Effector memory CD4-positive, alpha-beta T cell (primary cell): ENCODE measurements at places on chromosomes 13 and 19.
A peak's percentile ranks its signal among the peaks of the same experiment; 100 is the strongest.

- DNase-seq: no peak
Measured at GRCh38 chr13:60583196-60583888, 186.3 kb downstream of the TDRD3 start.

- DNase-seq: no peak
Measured at GRCh38 chr13:43787997-43788396, 1.2 kb upstream of the ENOX1 start.

GRCh38 chr13:35906636-35907035 lies 224.5 kb downstream of the DCLK1 start:
- no peak for DNase-seq

GRCh38 chr13:100836711-100837110 lies 162.1 kb upstream of the TMTC4 start:
- no peak for DNase-seq

- no peak for DNase-seq
Measured at GRCh38 chr13:97752961-97753668, 200.4 kb upstream of the IPO5 start.

GRCh38 chr19:919199-920050 lies 2.3 kb downstream of the KISS1R start:
- DNase-seq: no peak

DNA sequence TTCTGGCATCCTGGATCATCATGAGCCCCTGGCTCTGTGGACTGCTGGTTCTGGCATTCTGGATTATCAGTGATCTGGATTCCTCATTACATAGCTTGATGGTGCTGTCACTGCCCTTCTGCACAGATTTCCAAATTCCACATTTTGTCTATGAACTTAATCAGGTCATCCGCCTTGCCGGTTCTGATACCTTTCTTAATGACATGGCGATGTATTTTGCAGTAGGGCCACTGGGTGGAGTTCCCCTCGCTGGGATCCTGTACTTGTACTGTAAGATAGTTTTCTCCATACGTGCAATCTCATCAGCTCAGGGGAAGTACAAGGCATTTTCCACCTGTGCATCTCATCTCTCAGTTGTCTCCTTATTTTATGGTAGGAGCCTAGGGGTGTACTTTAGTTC lies 24.4 kb upstream of the OR7C2 start:
- DNase-seq: no peak

- DNase-seq: no peak
Measured at GRCh38 chr19:28351761-28352160, 861.2 kb downstream of the UQCRFS1 start.

DNA sequence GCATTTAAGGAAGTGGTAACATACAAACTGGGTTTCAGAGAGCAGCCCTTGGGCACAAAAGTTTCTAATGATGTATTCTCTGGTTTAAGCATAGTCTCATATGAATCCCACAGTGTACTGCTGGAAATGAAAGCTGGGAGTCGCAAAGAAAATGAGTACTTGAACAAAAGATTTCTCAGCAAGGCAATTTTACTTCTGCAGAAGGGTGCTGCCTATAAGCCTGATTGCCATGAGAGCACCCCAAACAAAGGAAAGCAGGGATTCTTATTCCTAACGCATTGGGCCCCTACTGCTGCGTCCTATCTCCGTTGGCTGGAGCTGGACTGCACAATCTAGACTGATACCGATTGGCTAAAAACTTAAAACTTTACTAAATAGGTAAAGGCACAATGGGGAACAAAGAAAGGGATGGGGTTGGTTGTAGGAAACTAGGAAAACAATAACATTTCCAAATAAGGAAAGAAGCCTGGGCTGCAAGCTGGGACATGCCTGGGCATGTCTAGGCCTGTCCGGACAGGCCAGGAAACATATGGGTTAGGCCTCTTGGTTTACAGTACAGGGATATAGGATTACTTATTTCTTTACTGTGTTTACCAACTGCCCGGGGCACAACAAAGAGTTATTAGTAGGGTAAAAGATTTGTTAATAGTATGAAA lies 27.4 kb upstream of the VN1R4 start:
- DNase-seq: no peak

GRCh38 chr13:49669735-49670309 lies 21.5 kb downstream of the EBPL start:
- no peak for DNase-seq

DNA sequence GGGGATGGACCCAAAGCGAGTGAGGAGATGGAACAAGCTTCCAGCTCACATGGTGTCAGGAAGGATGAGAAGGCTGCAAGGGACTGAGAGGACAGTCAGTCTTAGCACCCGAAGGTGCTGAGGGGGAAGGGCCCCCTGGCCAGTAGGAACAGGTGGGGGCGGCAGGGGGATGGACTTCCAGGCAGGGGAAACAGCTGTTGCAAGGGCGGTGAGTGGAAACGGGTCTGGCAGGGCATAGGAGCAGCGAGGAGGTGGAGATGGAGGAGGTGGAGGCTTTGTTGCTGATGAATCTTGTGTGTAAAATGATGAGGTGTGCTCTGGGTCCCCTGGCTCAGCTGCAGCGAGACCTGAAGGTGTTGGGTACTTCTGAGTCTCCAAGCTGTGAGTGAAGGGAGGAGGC lies 1.2 kb downstream of the MAP1S start:
- no peak for DNase-seq

- no peak for DNase-seq
Measured at GRCh38 chr13:106274551-106275203, 260.8 kb downstream of the EFNB2 start.

DNA sequence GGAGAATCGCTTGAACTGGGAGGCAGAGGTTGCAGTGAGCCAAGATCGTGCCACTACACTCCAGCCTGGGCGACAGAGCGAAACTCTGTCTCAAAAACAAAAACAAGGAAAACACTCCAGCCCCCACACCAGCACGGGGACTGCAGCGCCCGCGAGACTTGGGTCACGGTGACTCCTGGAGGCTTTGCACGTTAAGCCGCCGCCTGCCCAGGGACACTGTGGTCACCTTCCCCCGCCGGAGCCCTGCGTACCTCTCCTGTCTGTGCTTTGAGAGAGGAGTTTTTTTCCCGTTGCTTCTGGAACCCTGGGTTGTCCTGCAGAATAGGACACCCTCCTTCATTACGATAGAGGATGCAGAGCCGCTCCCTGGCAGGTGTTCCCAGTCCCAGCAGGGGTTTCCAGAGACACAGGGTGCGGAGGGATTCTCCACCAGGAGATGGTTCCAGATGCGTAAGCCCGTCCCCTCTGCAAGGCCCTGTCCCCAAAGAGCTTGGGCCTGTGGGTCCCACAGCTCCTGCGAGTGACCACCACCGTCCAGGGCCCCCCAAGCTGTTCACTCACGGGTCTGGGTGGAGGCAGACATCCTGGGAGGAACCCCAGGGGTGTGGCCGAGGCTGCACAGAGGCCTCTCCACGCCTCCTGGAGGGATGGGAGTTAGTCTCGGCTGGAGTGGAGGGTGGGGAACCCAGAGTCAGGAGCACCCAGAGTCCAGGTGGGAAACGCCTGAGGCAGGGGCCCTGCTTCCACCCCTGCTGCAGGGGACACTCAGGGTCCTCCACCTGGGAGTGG lies 42.8 kb upstream of the NDUFS7 start:
- no peak for DNase-seq

DNA sequence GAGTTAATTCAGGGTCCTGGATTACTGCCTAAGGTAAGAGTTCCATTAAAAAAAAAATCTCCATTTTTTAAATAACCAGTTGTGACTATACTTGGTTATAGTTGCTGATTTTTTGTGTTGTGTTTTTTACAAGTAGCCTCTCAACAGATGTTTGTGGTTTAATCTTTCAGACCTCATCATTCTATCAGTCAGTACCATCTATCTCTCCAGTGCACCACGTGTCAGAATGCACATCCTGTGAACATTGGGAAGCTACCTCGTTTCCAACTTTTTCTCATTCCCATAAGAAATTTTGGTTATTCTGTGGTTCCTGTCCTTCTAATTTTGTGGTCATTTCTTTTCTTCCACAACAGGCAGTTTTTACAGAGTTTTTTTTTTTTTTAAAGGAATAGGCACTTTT lies 39.2 kb downstream of the WDFY2 start:
- DNase-seq: no peak

DNA sequence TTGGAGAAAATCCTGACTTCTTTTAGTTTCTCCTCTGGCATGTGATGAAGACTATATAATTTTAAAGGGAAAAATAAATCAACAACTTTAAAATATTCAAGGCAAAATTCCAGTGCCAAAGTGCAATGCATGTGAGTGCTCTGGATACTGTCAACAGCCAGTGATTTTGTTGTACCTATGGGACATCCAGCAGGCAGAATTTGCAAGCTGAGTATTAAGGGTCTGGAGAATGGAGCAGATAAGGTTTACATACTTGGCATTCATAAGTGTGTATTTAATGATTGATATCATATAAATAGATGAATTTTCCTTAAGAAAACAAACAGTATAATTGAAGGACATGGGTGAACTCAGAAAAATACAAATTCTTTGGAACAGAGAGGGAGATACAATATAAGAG lies 703.4 kb downstream of the GPC5 start:
- DNase-seq: no peak

DNA sequence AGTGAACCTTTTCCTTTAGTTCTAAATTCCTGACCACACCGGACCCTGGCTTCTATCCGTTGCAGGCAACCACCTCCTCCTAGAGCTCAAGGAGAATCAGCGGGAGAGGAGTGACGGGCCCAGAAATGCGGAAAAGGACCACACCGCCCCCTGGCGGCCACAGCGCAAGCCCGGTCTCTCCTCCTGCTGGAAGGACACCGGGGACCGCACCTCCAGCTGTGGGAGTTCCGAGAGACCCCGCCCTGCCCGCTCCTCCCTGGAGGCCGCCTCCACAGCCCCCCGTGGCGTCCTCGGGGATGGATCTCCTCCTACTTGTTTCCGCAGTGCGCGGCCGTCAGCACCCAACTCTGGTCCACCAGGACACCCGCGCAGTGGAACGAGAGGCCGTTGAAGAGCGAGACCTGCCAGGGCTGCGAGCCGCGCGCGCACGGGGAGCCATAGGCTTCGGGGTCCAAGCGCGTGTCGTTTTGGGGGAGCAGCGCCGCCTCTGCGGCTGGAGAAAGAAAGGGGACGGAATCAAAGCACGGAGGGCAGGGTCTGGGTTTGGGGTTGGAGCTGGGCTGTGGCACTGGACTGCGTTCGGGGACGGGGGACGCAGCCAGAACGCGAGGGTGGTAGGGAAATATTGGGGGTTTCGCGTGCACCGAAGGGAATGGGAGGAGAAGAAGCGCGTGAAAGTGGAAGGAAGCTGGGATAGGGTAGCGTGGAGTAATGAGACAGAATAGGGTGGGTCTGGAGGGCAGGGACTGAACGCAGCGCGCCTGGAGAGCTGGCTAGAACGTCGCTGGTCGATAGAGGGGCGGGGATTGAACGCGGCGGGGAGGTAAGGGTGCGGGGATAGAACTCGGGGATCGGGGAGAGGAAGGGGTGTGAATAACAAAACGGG lies 2.5 kb downstream of the KLK10 start:
- no peak for DNase-seq

DNA sequence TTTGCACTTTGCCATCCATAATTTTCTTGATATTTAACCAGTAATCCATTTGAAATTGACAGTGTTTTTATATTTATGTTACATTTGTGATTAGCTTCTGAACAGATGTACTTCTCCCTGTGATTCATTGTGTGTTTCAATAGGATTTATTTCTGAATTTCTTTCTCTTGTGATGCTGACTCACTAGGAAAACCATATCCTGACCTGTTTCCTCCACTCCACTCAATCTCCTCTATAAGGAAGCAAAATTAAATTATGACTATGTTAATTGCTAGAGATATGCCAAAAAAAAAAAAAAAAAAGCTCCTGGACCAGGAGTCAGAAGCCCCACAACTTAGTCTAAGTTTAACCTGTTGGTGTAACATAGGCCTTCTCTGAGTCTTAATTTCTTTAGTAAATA lies 614.6 kb upstream of the SPRY2 start:
- no peak for DNase-seq

GRCh38 chr19:44003461-44004009 lies 778 bp downstream of the ZNF230 start:
- no peak for DNase-seq

GRCh38 chr13:50576156-50576555 lies 267.3 kb downstream of the DLEU7 start:
- no peak for DNase-seq

DNA sequence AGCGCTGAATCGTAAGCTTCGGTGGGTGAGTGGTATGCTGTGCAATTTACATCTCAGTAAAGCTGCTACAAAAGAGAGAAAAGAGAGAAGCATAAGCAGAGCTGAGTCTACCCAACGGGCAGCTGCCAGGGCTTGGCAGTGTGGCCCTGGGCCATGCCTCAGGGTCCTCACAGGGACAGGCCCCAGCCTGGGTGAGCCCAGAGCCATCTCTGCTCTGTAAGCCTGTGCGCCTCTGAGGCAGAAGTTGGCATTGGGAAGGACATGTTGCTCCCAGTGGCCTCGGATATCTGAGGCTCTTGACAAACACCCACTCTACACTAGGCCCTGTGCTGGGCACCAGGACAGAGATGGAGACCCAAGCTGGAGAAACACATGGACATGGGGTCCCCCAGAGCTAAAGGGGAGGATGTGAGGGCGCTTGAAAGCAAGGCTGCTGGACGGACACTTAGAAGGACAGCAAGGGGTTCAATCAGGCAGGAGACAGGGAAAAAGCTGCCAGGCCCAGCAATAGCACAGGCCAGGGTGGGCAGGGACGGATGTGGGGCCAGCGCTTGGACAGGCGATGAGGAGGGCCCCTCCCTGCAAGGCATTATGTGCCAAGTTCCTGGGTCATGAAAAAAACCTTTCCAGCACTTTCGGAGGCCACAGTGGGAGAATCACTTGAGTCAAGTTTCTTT lies 14.7 kb downstream of the PPP6R1 start:
- no peak for DNase-seq

DNA sequence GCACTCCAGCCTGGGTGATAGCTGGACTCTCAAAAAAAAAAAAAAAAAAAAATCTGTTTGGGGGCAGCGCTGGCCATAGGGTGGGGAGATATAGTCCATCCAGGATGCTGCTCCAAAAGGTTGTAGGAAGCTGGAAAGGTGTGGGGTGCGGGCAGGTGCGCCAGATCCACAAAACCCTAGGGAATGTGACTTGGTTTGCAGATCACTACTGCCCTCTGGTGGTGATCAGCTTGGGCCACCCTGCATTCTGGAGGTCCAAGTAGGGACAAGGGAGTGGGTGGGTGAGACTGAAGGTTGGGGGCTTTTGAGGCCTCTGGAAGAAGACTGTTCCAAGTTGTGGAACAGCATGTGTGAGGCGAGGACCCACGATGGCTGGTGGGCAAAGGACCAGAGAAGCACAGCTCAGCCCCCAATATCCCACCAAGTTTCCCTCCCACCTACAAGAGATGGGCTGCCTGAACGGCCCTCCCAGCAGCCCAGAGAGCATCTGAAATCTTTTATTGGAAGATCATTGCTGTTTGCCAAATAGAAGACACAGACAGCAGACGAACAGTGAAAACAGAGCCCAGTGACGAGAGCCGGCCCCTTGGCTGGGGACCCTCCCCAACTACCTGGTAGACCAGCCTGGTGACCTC lies 10.4 kb upstream of the TYK2 start:
- peak; percentile 33 for DNase-seq

GRCh38 chr13:32894589-32895001 lies 121.6 kb upstream of the KL start:
- no peak for DNase-seq

GRCh38 chr13:41827507-41828213 lies 133.2 kb downstream of the VWA8 start:
- no peak for DNase-seq

GRCh38 chr19:49790866-49791265 lies 22.2 kb downstream of the FUZ start:
- no peak for DNase-seq
